ENCODE measurements at places on chromosomes 2 and 18.

DNA sequence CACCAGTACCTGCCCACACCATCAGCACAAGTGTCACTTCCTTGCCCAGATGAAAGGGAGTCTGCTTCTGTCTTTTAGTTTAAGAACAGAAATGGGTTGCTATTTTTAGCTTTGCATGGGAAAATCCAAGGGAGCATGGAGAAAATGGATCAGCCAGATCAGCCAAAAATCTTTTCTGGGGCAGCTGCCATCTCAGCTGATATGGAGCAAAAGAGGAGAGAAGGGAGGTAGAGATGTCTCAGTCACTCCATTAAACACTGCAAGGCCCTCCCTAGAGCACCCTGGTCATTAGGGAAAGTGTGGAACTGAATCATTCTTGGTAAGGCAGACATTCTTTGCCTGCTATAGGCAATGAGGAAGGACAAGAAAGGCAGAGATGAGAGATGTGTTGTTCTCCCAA is 79.9 kb downstream of the CTAGE1 start:
- no peak for DNase-seq

DNA sequence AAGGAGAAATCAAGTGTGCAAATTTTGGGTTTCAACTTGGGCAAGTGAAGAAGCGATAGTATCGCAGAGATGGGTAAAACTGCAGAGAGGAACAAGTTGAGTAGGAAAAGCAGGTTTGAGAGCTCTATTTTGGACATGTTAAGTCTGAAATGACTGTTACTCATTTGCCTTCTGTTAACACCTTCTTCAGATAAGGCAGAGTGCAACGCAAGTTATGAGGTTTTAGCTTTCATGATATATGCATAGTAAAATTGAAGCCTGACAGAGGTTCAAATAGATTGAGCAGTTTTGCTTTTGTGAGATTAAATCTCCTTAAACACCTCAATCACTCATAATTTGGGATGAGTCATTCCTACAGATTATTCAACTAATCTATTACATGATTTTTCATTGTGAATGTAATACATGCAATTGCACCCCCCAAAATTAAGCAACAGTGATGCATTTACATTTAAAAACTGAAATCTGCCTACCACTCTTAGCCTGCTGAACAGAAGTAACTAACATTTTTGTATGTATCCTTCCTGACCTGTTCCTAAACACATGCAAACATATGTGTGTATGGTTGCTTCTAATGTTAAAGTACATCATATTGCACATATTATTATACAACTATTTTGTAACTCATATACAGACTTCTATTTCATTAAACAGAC is 575.4 kb downstream of the ARHGAP15 start:
- DNase-seq, result no peak

DNA sequence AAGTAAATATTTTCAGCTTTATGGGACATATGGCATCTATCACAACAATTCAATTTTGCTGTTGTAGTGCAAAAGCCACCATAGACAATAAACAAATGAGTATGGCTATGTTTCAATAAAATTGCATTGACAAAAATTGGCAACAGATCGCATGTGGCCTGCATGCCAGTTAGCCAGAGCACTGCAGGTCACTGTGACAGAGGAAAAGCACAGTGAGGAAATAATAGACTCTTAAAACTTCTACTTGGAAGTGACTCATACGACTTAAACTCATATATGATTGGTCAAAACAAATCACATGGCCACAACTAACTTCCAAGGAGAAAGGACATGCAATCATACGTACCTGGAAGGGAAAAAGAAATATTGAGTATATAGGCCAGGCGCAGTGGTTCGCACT is 44.4 kb downstream of the EXOC6B start:
- no peak for DNase-seq

DNA sequence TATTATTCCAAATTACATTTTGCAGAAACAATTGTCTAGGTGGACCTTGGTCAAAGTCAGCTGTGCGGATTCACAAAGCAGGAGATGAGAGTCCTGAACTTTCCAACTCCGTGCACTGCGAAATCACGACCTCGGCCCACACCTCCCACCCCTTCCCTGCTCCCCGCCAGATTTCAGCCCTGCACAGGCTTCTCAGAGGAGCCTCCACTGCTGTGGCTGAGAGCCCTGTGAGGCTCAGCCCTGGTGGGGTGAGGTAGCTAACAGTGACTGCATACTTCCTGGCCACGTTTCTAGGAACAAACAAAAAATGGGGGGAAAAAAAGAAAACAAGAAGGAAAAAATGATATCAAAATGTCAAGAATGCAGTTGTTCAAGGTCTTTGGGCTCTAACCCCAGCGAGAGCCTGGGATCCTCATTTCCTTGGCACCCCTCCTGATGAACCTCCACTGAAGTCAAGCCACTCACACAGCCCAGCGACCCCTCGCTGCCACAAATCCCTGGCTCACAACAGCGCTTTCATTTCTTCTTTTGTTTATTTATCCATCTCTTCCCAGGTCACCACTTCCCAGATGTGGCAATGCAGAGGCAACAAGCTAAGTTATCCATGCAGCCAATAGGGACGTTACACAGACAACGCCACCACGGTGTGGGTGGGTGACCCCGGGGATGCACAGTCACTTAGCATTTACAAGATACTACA is 729.7 kb upstream of the ID2 start:
- no peak for DNase-seq

DNA sequence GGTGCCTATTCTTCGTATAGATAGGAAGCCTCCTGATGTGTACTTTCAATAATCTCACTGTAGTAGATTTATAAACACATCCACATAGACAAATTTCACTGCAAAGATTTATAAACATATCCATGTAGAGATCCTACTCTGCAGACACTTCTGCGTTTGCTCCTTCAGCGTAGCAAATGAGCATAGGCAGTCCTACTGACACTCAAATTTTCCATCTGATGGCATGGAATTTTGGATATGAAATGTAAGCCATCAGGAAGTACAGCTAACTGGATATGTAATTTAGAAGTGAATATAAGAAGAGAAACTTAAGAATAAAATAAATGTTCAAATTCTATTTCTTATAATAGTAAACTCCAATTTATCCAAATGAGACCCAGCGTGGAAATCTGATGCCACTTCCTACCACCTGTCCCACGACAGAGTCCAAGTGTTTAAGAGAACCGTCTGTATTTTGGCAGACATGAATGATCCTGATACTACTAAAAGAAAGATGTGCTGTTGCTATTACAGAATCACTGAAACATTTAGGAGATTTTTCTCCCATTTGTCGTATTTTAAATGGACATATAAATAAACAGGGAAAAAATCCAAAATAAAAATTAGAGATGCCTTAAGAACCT is 86.0 kb downstream of the DTNA start:
- DNase-seq, result no peak

DNA sequence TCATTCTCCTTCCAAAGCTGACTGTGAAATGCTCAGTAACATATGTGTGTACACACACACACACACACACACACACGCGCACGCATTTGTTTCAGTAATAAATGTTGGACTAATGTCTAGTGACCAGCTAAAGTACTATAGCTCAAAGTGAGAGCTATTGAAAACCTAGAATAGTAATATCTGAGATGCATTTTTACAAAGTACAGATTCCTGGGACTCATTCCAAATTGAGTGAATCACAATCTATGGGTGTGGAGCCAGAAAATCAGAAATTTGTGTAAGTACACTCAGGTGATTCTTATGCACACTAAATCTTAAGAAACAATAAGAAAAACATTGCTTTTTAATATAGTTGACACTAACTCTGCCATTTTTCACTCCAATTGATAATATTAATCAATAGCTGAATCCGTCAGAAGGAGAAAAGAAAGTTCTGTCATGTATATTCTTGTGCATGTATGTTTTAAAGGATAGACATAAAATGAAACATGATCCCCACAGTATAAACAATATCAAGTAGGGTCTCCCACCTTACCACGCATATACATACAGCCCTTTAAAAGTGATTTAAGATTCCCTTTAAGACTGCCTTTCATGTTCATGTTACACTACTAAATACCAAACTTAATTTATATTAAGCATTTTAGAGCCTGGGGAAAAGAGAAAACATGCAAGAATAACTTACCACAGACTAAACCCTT is 123.5 kb downstream of the ATAD2B start:
- DNase-seq, result no peak

DNA sequence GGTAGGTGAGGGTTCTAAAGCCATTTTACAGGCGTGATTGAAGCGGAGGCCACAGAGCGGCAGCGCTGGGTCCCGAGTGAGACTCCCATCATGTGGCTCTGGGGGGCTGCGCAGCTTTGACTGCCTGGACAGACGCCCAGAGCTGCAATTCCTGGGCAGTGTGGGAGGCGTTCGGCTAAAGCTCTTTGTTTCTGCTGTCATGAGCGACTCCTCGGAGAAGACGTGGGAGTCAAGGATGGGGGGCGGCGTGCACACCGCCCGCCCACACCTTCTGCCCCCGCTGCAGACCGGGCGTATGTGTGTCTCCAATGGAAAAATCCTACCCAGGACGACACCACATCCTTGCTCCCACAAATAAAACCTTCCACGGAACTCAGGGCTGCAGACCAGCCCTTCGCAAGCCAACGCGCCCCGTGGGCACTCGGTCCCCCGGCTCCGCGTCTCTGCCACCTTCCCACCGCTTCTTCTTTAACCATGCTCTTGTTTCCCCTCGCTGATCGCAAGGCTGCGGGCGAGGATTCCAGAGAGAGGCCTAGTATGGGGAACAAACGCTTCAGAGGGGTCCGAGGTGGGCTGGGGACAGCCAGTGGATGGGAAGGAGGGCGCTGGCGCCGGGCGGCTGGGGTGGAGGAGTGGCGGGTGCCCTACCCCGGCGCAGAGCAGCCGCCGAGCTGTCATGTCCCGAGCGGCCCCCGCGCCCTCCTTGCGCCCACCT is 680 bp upstream of the LBH start:
- DNase-seq, result no peak

Data from NCI-H1105 (cell line).